ENCODE measurements at places on chromosomes 6 and 20.

GRCh38 chr6:4693173-4693970 lies 82.8 kb upstream of the CDYL start:
- no peak for DNase-seq

DNA sequence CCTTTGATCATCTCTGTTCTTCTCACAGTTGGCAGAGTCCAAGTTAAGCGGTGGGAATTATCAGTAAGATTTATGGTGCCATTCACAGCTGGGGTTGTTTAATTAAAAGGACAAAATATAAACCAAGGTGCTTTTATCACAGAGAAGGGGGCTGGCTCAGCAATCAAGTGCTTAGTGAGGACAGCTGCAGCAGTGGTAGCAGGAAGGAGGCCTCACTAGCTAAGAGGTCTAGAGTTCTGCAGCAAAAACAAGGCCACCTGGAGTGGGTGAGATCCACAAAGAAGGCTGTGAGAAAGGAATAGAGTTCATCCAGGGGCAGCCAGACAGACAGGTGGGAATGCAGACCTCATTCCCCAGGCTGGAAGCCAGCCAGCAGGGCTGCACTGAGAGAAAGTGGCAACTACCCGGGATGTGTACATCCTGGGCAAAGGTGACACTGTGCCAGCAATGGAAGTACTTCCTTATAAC lies 37.1 kb downstream of the PIGU start:
- DNase-seq: no peak

DNA sequence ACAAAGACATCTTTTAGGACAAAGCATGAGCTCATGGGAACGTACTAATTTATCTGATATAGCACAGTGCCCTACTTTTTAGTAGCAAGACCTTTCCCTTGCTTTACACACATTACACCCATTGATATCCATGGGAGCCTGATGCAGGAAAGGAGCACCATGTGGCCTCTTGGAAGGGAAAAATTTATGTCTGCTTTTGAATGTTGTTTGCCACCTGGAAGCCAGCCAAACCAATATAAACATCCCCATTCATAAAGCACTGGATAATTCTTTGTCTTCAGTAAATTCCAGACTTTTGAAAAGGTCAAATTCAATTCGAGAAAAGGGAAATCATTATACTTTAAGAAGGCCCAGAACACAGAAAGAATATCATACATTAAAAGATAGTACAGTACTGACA lies 152.3 kb upstream of the BEND6 start:
- DNase-seq: no peak

GRCh38 chr6:2387445-2387844 lies 142.0 kb upstream of the GMDS start:
- DNase-seq: no peak
